ENCODE measurements at places on chromosomes 7 and 10.

- DNase-seq, result no peak
Measured at GRCh38 chr10:84654671-84655070, 326.3 kb downstream of the CCSER2 start.

DNA sequence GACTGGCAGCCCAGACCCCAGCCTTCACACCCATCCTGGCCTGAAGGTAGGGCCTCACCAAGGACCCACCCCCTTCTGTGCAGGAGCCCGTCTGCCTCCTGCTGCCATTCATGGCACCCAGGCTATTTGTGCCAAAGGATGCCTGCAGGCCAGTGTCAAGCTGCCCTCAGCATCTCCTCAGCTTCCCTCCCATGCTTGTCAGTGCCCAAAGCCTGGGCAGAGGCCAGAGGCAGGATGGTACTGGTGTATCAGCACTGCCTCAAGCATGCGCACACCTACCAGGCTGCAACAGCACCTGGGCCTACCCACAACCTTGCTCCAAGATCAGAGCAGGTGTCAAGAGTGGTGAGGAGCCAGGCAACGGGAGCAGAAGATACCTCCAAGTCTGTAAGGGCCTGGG, 27.6 kb downstream of the SFTPA1 start:
- DNase-seq, result no peak

DNA sequence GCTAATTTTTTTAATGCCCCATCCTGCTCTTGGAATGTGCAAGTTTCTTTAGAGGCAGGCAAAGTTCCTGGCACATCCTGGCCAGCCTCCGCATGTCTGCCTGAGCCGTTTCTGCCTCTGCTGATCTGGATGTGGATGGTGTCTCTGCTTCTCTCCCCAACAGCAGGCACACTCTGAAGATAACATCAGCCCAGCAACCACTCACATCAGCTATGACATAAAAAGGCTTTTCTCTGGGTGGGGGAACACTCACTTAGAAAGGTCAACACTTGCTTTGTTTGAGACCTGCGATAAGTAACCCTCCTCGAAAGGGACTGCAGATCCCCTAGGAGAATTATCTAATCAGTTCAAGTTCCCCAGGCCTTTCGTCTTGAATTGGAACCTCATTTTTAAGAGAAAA, 142.9 kb downstream of the FGFR2 start:
- no peak for DNase-seq

DNA sequence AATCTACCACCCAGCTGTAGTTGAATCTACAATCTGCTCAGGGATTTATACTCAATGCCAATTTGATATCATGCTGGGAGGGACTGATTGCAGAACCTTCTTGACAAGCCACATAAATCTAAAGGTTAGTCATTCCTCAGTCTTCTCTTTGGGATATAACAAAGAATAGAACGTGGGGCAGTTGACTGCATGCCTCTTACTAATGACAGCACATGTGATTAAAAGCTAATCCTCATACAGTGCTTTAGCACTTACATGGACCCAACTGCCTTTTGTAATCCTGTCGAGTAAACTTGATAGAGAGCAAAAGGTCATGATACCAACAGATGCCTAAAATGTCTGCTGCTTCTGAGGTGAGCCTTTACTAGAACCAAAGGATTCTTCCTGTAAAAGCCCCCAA, 12.3 kb downstream of the KLHL7 start:
- DNase-seq, result no peak

- no peak for DNase-seq
Measured at GRCh38 chr10:113036619-113037018, 86.6 kb downstream of the TCF7L2 start.

DNA sequence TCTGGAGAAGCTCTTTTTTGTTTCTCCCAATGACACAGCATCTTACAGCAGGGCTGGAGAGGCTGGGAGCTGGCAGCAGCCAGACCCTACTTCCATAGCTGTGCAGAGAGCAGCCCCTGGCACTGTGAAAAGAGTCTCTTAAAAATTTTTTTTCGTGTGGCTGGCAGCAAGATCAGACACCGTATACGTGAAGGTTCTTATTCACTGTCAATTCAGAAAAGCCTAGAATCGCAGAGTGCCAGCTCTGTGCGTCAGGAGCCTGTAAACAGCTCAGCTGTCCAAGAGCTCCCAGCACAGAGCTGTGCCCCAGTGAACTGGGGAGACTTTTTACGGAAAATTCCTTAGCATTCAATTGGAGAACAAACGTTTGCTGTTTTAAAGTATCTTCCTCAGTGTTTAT, 6.5 kb downstream of the BAG3 start:
- no peak for DNase-seq

- no peak for DNase-seq
Measured at GRCh38 chr7:130641497-130641896, 27.1 kb downstream of the COPG2 start.

DNA sequence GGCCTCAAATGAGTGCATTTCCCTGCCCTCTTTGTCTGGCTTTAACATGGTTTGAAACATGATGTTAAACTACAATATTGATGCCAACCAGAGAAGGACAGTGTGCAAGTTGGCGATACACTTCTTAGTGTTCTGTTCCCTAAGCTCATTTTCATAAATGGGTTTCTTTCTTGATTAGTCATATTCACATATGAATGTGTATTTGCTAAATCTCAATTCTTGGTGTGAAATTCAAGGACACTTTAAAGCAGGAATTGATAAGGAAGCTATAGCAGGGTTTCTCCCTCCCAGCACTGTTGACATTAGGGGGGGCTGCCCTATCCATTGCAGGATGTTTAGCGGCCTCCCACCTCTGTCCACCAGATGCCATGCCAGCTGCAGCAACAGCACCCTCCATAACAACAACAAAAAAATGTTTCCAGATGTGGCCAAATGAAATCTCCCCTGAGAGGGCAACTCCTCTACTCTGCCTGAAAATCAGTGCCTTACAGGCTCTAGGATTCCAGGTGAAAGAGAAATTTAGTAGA, 13.1 kb downstream of the CCNY start:
- no peak for DNase-seq

- DNase-seq, result no peak
Measured at GRCh38 chr7:46257761-46258448, 336.8 kb upstream of the IGFBP3 start.

DNA sequence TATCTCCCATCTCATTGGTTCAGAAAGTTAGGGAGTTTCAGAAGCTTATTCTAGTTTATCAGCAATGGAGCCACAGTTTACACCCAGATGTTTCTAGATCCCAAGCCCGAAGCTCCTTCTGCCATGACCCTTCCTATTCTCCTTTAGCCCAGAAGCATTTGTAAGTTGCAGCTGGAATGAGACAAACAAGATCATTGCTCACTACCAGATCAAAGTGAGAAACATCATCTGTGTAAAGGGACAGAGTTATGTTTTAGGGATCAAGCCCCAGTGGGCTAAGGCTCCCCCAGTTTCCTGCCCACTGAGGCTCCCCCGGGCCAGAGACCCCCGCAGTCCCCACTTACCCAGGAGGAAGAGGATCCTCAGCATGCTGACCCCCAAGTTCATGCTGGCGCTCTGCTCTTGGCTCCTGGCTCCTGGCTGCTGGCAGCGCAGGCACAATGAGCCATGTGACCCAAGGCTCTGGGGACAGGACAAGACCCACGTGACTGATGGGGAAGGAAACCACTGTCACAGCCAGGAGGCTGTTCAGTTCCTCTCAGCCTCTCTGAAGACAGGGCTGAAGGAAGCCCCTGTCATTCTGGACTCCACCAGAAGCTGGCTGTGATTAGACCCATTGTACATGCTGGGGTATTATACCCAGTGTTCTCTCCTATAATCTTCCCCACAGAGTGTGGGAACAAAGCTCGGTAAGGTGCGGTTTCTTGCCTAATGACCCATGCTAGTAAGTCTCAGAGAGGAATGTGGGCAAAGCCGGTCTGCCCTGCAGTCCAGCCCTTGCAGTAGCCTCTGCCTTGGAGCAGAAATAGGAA, at the start of gene TMEM273:
Gene TMEM273 (minus strand): TSS at position 442 of the 812 bp plus-strand sequence. CDS start 55 bp downstream, at position 387.
- DNase-seq, result no peak

DNA sequence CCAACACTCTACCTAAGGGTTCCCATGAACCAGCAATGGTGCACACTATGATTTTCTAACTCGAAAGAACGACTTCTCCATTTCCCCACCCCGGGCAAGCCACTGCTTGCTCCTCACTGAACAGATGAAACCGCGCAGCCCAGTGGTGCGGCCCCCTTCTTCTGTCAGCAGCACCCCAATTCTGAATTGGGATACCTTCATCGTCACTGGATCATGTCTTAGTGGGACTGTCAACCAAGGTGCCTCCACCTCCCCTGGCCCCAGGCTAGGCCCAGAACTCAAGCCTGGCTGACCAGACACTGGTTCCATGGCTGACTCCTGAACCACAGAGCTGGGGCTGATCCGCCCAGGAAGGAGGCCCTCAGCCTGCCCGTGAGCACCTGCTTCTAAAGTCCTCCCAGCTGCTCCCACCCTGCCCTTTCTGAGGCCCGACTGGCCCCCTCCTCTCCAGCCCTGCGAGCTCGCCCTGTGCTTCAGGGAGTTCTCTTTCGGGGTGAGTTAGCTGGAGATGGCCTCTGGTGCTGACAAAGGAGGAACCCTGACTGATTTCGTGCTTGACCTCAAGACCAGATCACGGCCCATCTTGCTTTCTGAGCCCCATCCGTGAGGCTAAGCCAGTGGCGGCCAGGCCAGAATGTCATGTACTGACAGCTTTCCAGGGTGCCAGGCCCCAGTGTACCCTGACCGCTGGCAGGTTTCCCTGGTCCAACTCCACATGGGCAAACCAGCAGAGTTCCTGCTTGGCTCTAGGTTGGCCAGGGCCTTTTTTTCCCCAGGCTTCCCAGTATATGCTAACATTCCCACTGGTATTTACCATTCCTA, 44.5 kb downstream of the FAM53B start:
- DNase-seq, result no peak

DNA sequence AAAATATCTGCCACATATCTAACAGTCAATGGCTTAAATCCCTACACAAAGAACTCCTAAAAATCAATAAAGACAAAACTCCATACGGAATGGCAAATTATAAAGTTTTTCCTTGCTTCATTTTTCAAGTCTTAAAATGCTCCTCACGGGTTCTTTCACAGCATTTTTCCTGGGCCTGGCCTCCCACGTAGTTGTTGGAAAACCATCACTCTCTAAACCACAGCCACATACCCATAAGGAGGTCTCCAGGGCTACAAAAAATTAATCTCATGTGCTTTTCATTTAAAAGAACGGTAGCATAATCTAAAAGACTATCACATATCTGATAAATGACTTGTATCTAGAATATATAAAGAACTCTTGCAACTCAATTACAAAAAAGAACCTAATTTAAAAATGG, 2.9 kb downstream of the COA1 start:
- no peak for DNase-seq

DNA sequence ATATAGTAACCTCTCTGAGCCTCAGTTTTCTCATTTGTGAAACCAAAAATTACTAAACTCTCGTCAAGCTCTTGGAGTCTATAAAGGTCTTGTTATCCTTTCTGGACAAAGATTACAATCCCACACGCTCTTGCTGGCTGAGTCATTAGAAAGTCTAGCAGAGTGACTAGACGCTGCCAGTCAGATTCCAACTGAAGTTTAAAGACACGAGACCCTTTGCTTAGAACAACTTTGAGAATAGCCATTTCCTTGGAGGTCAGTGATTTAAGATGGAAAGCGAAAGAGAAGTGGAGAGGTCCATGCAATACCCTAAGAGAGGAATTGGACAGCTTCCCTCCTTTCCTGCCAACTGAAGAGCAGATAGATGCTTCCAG, 119.5 kb downstream of the APBB1IP start:
- DNase-seq, result no peak

- DNase-seq, result no peak
Measured at GRCh38 chr10:90775351-90776028, 82.3 kb downstream of the HTR7 start.

- DNase-seq, result no peak
Measured at GRCh38 chr10:34288634-34289033, 526.5 kb downstream of the PARD3 start.

- DNase-seq, result peak; percentile 22
Measured at GRCh38 chr7:116953906-116954838, 871 bp downstream of the ST7 start.

DNA sequence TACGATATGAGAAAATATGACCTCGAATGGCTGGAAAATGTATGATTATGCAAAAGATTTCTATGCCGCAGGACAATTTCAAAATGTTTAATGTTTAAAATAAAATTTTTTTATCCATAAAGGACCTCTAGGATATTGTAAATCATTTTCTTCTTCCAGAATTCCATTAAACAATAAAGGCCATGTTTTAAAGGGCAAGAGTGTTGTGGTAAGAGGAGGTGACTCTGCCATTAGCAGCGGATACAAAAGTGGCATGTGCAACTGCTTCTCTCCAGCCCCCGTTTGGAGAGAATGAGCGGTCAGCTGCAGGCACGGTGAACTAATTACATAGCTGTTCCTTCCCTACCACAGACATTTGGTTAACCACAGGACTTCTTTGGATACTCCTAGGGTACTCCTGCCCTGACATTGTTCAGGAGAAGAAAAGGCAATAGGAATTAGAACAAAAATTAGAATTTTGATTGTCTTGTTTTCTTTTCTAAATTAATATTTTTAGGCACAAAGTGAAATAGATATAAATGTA, 63.8 kb downstream of the HBP1 start:
- no peak for DNase-seq

DNA sequence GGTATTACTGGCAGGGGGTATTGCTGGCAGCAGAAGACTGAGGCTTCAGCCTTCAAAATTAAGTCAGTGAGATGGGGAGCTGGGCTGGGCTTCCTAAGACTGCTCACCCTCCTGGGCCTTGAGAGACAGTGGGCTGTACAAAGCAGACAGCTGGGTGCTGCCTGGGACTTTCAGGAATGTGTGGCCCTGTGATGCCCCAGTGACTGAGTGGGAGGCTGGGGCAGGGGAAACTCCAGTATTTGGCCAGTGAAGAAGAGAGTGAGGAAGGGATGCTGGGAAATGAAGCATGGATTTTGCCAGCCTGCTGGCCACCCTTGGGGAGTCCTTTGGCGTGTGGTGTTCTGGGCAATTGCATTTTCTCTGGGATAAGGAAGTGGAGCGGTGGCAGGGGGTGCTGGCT, 442 bp downstream of the ANKRD2 start:
- no peak for DNase-seq

- DNase-seq, result no peak
Measured at GRCh38 chr7:70183278-70183677, 585.0 kb downstream of the AUTS2 start.

- DNase-seq, result no peak
Measured at GRCh38 chr7:149544028-149544427, 46.4 kb upstream of the ZNF746 start.

GRCh38 chr7:13778967-13779366, 210.5 kb downstream of the ETV1 start:
- no peak for DNase-seq

DNA sequence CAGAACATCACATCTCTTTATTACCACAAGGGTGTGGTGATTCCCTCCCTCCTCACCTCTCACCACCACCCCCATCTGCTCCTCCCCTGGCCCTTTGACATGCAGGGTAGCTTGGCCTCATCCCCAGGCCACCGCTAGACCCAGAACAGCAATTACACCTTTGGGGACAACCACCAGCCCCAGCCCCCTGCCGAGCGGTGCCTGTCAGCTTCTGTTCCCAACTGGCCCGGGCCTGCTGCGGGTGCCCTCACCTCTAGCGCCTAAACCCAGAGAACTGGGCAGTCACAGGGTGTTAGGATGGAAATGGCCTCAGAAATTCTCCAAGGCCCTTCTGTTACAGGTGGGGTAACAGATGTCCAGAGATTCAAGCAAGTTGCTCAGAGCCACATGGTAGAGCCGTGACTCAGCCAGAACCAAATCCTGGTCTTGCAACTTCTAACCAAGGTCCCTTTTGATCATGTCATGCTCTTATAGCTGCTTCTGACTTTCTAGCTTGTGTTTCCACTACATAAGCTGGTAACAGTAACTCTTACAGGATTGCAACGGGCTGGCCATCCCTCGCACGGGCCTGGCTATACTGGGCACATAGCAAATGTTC, 78.0 kb downstream of the PRKAG2 start:
- no peak for DNase-seq
